T-helper 1 cell (primary cell): ENCODE measurements at places on chromosomes 3 and 15.
A peak's percentile ranks its signal among the peaks of the same experiment; 100 is the strongest.

DNA sequence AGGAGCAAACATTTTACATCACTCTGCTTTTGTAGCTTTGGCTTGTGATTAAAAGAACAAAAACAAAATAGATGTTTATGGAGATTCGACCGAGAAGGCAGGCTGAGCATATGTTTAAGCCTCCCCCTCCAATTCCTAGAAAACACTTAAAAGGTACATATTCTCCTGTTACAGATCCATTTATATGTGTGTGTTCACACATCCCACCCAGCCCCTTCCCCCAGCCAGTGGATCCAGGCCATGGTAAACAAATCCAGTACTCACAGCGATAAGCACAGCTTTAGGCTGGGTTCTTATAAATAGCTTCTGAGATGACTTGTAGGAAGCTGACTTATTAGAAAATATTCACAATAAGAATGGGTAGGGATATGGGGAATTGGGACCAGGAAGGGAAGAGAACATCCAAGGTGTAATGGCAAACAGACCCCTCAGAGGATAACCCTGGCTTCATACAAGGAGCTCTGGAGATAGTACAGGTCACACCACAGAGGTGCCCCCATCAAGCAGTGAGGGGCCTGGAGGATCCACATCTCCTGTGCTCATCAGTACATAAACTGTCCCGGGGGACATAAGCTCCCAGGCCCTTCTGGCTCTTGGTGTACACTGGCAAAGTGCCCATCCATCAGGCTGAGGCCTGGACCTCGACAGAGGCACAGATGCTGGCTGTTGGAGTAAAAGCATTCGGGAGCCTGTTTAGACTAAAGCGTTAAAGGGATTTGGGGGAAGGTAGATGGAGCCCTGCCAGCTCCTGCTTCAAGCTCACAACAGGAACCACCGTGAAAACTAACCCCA, 70.0 kb upstream of the UBE2E1 start:
- no peak for DNase-seq

GRCh38 chr15:96477227-96477626, 146.7 kb downstream of the NR2F2 start:
- no peak for DNase-seq

DNA sequence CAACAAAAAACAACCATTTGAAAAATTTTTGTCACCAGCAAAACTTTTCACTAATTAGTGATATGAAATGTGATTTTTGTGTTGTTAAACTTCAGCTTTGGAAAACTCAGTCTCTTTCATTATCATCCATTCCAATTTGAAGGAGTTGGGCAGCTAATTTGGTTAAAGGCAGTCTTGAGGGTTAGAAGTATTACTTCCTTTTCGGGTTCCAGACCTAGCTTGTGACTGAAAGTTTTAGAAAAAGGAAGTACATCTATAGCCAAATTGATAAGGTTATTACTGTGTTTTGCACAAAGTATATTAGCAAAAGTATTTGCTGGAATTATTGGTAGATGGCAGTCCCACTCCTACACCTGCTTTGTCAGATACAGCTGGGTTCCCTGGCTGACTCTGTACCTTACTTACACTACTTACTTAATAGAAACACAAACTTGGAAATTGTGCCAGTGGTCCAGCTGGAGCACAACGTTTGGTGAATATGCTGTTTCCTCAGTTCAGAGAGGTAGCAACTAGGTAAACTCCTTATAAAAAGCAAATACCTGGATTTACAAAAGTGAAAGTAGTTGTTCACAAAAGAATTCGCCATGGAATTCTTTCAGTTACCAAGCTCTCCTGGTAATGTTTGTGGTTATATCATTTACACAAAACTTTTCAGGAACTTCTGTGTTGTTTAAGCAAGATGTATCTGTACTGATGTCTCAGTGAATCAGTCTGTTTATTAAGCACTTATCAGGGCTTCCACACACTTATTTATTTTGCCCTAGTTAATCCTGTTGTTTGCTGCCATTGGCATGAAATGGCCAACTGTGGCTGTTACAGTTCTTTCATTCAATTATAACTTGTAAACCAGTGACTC, 31.6 kb downstream of the TIPARP start:
- DNase-seq = no peak

- DNase-seq = no peak
Observed at GRCh38 chr15:69074001-69074842, 59.7 kb downstream of the NOX5 start.

DNA sequence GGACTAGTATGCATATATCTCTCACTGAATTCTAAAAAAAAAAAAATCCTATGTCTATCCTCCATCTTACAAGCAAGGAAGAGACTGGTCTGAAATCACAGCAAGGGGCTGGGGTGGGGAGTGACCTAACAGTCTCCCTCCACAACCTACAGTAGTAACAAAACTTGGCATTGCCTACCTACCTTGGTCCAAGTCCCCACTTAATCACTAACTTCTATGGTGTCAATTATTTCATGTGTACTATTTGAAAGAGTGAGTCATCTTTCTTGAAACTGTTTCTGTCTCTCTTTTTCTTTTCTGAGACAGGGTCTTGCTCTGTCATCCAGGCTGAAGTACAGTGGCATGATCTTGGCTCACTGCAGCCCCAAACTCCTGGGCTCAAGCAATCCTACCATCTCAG, 36.8 kb downstream of the CHAC1 start:
- no peak for DNase-seq

DNA sequence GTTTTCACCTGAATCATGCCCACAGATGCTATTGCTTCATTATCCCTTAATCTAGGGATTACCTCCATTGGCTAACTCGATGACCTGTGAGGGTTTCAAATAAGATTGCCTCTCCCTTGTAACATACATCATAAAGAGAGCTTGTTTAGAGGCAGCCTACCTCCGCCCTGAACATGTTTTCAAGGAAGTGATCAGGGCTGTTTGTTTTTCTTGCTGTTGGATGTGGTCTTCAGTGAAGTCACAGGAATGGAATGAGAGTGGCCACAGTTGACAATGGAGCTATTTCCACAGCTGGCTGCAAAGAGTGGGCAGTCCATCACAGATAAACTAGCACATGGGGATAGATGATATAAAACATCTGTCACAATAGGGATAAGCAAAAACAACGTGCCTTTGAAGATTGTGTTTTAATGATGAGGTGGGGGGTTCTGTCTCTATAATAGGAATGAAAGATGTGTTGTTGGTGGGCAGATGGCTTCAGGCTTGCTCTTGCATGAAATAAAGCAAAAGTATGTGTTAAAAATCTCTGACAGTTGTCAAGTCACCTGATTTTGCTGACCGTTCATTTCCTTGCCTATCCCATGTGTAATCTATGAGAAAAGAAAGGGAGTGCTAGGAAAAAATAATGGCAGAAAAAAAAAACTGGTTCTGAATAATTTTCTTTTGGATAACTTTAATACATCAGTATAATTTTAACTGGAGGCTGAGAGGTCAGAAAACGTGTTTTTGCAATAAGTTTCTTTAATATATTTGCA, 642.3 kb downstream of the RBMS3 start:
- DNase-seq = no peak

DNA sequence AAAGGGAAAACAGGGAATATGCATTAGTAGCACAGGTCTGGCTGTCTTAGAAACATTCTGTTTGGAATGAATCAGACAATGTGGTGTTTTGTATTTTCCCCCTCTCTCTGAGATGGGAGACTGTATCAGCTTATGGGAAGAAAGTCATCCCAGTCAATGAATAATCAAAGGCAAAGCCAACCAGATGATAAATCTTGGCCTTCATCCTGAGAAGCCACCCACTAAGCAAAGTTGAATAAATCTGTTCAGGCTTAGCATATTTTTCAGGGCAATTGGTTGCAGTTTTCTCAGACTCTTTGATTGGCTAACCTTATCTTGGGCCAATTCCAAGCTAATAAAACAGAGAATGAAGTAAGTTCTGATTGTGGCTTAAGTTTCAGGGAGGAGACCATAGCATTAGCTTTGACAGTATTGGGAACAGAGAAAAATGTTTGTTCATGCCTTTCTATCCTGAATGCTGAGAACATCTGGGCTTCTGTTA, 63.6 kb upstream of the ARL8B start:
- no peak for DNase-seq

GRCh38 chr3:152258448-152259393, 10.0 kb upstream of the MBNL1 start:
- peak; percentile 44 for DNase-seq

GRCh38 chr3:39754549-39754948, 54.9 kb upstream of the MYRIP start:
- no peak for DNase-seq

DNA sequence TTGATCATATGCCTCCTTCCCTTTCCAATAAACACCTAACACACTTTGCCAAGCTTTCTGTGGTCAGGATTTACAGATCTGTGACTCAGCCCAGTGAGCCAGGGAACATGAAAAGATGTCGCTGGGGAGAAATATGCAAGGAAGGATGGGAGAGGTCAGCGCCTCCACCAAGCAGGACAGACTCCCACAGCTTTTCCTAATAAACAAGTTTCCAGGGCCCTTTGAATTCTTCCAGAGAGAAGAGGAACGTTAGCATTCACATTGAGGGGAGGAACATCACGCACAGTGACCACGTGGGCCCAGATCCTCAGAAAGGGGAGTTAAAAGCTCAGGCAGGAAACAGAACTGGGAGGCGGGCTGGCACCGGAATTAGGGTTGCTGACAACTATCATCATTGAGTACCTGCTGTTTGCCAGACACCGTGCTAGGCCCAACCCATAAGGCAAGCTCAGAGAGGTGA, 33.3 kb upstream of the MRPS22 start:
- DNase-seq = no peak
